ENCODE measurements at places on chromosomes 3 and 15. TPM values are rescaled to one million over a fixed set of nuclear protein-coding genes. Genes with fewer than 3 reads are reported as not detected.
A peak's percentile ranks its signal among the peaks of the same experiment; 100 is the strongest.

DNA sequence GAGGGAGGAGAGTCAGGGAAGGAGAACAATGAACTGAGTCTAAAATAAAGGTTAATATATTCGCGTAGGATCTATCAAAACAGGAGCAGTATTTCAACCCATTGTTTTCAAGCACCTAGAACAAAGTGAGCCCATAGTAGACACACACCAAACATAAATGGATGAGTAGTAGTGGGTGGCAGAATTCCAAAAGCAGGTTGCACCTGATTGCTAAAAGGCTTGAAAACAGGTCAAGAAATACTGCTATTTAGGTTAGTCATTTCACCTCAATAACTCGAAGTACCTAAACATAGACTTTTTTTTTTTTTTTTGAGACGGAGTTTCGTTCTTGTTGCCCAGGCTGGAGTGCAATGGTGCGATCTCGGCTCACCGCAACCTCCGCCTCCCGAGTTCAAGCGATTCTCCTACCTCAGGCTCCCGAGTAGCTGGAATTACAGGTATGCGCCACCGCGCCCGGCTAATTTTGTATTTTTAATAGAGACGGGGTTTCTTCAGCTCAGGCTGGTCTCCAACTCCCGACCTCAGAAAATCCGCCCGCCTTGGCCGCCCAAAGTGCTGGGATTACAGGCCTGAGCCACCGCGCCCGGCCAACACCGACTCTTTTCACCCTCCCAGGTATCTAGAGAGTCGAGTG is 855 bp upstream of the ABHD5 start:
- no peak for DNase-seq

GRCh38 chr3:177889161-177889560 is 647.1 kb upstream of the KCNMB2 start:
- DNase-seq: no peak

- DNase-seq: no peak
Measured at GRCh38 chr3:31659246-31659645, 126.5 kb downstream of the STT3B start.

DNA sequence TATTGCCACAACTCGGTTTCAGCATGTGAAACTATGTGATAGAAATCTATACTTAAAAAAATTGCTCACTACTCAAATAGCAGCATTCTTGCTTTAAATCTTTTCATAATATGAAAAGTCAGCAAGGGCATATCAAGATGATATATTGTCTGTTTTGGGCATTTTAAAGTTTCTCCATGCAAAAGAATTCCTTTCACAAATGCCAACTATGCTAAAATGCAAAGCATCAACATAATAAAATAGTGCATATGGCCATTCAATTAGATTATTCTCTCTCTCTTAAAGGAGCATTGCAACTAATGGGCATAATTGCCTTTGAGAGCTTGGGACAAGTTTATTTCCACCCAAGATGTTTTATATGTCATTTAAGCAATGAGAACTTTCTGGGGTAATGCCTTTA is 475.1 kb downstream of the ZPLD1 start:
- no peak for DNase-seq

DNA sequence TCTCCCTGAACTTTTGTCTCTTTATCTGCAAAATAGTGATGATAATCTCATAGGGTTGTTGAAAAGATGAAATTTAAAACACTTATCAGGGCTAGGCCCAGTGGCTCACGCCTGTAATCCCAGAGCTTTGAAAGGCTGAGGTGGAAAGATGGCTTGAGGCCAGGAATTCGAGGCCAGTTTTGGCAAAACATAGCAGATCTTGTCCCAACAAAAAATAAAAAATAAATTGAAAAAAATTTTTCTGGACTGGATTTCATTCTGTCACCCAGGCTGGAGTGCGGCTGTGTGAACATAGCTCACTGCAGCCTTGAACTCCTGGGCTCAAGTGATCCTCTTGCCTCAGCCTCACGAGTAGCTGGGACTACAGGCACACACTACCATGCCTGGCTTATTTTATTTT is 29.6 kb downstream of the LMLN start:
- DNase-seq: no peak

GRCh38 chr3:62562017-62562416 is 188.7 kb upstream of the FEZF2 start:
- DNase-seq: no peak

GRCh38 chr3:179026636-179027035 is 45.0 kb downstream of the ZMAT3 start:
- no peak for DNase-seq

DNA sequence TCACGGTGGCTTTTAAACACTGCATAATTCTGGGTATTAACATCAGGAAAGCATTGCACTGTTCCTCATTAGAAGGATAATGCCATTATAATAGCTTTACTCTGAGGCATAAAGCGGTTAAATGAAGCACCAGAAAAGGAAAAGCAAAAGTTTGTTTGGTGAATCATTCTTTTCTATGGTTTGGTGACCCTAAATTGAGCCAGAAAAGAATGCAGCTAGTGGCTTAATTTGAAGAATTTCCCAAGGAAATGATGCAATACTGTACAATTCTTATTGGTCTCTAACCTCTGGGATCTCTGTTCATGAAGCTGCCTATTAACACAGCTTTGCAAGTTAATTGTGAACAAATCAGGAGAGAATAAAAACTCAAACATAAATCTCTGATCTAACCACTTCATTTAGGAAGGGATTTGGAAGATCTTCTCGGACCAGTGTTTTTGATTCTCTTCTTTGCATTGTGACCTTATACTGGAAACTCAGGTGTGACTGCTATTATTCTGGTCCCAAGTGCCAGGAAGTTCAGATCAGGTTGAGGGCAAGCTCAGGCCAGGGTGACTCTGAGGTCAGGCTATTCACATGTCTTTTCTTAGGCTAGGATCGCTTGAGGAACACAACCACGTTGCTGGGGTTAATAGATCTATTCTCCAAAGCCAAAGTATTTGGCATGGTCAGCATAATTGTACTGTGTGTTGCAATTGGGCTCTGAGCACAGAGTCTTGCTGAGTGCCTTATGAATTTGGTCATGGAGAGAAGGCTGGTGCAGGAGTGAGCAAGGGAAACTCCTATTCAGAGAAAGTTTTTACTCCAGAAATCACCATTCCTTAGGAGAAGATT is 11.3 kb upstream of the DLG1 start:
- DNase-seq: no peak

DNA sequence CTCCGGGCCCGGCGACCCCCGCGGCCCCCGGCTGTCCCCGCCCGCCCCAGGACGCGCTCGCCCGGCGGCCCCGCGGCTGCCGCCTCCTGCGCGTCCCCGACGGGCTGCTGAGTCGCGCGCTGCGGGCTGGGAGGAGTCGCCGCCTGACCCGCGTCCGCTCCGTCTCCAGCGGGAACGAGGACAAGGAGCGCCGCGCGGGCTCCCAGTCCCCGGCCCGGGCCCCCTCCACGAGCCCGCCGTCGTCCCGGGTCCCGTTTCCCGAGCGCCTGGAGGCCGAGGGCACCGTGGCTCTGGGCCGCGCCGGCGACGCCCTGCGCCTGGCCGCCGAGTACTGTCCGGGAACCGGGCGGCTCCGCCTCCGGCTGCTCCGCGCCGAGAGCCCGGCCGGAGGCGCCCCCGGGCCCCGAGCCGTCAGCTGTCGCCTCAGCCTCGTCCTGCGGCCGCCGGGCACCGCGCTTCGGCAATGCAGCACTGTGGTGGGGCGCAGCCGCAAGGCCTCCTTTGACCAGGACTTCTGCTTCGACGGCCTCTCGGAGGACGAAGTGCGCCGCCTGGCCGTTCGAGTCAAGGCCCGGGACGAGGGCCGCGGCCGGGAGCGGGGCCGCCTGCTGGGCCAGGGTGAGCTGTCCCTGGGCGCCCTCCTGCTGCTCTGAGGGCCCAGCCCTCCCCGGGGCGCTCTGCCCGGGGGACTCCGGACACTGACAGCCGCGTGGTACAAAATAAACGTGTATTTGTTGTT is 1.5 kb downstream of the C2CD4A start:
- DNase-seq: peak; percentile 29

- no peak for DNase-seq
Measured at GRCh38 chr3:15628967-15629366, 27.4 kb downstream of the BTD start.

GRCh38 chr15:42845581-42845980 is 75.0 kb downstream of the TTBK2 start:
- peak; percentile 41 for DNase-seq

DNA sequence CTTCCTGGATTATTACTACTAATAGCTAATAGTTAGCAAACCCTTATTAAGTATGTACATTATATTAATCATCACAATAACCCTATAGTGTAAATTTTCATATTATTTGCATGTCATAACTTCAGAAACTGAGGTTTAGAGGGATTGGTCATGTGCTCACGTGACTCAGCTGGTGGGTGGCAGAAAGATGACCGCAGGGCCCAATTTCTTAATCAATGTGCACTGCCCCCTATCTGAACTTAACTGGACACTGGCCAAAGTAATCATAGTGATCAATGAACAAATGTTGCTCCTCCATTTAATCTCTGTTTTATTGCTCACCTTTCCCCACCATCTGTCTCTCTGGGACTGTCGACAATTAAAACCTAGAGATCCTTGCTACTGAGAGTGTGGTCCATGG is 52.2 kb downstream of the PLD1 start:
- no peak for DNase-seq

GRCh38 chr3:2001306-2002108 is 97.2 kb upstream of the CNTN4 start:
- no peak for DNase-seq

The ASB14 gene
- 0.03 TPM for polyA plus RNA-seq

The DNAH12 gene
- 0.05 TPM for polyA plus RNA-seq

The CACNA2D3 gene
- polyA plus RNA-seq: 0.03 TPM

The ANKDD1A gene
- polyA plus RNA-seq: 2.7 TPM

The LCTL gene
- polyA plus RNA-seq: not detected

The ECE2 gene
- polyA plus RNA-seq: not detected

Measured in A549 (cell line).